ENCODE measurements at places on chromosomes 3 and 15.

GRCh38 chr3:179088306-179088705 lies 16.7 kb upstream of the ZMAT3 start:
- DNase-seq = no peak

DNA sequence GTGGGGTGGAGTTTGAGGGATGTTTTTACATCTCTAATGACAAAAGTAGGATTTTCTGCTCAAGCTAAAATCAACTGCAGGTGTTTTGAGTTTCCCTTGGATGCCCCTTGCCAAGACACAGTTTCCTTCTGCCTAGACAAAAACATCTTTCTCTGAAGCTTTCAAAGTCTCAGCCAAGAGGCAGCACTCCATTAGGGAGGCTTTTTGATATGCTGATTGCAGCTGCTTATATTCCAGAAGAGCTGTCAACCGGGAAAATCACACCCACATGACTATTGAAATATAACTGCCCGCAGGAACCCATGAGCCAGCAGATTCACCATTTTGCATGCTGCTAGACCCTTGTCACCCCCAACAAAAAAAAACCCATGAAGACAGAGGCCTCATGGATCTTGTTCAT lies 27.5 kb upstream of the ZNF148 start:
- DNase-seq = no peak

- DNase-seq = no peak
These were observed 1.2 kb downstream of the NT5DC2 start for GRCh38 chr3:52532517-52532837.

GRCh38 chr15:58684751-58685150 lies 64.8 kb downstream of the ADAM10 start:
- DNase-seq = no peak

GRCh38 chr15:50909010-50909317 lies 481 bp downstream of the AP4E1 start:
- no peak for DNase-seq

DNA sequence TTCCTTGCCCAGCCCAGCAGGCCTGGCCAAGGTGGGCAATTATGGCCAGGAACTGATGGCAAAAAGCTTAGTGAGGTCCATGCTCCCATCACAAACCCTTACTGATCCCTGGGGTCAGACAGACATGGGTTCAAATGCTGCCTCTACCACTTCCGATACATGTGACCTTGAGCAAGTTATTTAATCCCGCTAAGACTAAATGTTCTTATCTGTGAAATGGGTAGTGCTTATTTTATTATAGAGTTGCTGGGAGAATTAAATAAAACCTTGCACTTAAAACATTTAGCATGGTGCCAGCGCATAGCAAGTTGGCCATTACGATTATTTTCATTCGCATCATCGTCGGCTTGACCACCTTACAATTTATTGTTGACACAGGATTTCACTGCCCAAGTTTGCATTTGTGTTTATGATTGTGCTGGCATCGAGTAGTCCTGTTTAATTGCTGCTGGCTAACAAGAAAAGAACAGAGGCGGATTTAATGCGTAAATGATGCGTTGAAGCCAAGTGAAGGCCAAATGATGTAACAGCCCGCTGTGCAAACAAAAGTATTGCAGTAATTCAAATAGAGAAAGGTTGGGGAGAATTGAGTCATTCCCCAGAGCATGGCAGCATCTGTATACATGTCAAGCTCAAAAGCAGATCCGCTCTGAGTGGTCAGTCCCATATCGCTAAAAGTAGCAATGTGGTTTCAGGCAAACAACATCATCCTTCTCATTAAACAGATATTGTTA lies 7.3 kb upstream of the FURIN start:
- peak; percentile 79 for DNase-seq

DNA sequence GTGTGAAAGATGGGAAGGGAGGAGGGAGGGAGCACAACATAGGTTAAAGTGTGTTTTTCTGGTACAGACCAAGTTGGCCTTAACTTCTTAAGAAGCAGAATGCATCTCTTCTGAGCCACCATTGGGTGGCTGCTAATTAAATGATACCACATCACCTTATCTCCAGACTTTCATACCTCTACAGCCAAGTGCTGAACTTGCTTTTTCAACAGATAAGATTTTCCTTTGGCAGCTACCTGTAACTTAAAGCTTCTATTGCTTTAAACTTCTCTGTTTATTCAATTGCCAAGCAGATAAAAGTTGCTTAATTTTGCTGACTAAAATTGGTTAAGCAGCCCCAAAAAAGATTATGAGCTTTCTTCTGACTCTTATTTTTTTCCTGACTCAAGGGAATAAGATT lies 292.4 kb upstream of the SGO1 start:
- no peak for DNase-seq

GRCh38 chr3:113266738-113267137 lies 55.4 kb downstream of the BOC start:
- DNase-seq = no peak

GRCh38 chr3:71695000-71695482 lies 30.2 kb downstream of the EIF4E3 start:
- DNase-seq = no peak

GRCh38 chr3:84082726-84083125 lies 876.1 kb upstream of the CADM2 start:
- no peak for DNase-seq

GRCh38 chr3:188338086-188338485 lies 184.1 kb downstream of the LPP start:
- no peak for DNase-seq
